ENCODE measurements at places on chromosomes 3 and 15.
A peak's percentile ranks its signal among the peaks of the same experiment; 100 is the strongest.

- no peak for DNase-seq
These were observed 225.6 kb downstream of the NFKBIZ start for GRCh38 chr3:102074946-102075345.

DNA sequence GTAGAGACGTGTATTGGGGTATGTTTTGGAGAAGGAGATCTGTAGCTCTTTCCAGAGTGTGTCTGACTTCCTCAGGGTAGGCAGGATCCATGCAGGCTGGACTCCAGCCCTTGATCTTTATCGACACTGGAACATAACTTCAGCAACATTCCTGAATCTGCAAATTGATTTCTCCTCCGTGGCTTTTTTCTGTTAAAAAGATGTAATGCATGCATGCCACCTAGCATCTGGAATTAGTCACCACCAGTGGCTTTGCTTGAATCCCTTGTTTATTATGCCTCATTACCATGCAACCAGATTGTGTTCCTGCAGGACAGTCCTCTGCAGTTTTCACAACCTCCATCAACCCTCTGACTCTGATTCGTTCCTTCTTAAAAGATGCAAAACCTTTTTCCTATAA lies 86.1 kb downstream of the CCNL1 start:
- no peak for DNase-seq

DNA sequence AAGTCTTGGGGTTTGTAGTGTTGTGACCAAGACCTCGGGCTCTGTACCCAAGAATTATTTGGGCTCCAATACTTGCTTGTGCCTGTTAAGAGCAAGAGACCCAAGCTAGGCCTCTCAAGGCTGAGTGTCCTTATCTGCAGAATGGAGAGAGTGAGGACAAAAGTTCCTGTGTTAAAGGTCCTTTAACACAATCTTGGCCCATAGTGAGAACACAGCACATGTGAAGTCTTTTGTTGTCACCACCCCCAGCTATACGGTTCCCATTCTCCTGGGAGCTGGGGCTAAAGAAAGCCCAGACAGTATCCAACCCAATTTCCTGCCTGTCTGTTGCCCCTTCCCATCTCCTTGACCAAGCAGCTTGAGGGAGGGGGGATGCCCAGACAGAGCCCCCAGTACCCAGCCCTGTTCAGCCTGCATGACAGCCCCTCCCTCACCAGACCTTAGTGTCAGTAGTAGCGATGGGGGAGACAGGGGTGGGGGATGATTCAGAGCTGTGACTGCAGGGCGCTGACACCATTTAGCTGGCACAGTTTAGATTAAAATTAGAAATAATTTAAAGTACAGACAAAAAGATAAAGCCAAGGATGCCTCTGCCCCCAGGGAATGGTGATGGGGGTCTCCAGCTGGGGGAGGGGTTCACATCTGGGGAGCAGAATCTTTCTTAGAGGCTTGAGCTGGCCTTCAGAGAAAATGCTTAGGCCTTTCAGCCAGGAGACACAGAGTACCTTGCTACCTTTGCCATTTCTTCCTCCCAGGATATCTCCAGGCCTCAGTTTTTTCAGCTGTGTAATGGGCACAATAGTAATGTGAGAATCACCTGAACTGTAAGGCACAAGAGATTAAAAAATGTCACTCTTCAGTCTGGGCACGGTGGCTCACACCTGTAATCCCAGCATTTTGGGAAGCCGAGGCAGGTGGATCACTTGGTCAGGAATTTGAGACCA lies 2.7 kb downstream of the PRKCD start:
- DNase-seq = peak; percentile 47

DNA sequence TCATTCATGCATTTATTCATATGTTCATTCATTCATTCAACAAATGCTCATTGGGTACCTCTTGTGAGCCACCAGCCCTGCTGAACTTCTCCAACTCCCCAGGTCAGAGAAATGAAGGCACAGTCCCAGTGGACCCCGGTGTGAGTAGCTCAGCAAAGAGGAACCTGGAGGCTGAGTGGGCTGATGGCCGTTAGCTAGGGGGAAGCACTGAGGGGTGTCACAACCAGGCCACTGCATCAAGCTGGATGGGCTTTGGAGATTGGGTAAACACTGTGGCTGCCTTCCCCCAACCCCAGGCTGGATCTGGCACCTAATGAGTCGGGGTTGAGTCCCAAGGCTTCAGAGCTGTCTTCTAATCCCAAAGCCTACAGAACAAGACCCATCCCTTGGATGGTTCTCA lies 12.1 kb upstream of the ALAS1 start:
- peak; percentile 87 for DNase-seq

DNA sequence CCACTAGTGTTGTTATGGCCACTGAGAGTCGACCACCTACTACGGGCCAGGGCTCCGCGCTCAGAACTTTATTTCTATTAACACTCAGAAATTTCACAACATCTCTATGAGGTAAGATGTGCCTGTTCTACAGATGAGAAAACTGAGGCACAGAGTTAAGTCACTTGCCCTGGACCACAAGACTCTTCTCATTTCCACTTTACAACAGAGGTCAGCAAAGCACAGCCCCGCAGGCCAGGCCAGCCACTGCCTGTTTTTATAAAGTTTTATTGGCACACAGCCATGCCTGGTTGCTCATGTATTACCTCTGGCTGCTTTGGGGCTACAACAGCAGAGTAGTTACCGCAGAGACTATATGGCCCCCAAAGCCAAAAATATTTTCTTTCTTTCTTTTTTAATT lies 503.6 kb downstream of the SHQ1 start:
- peak; percentile 52 for DNase-seq

All from hematopoietic multipotent progenitor cell treated with erythropoietin and hydrocortisone succinate and interleukin-3 and kit ligand, for 4 days (in vitro differentiated cells).